ENCODE measurements at places on chromosomes 1 and 21. TPM values are rescaled to one million over a fixed set of nuclear protein-coding genes. Genes with fewer than 3 reads are reported as not detected.

SH2D1B gene
- not detected for total RNA-seq

SLAMF9 gene
- not detected for total RNA-seq

DNA sequence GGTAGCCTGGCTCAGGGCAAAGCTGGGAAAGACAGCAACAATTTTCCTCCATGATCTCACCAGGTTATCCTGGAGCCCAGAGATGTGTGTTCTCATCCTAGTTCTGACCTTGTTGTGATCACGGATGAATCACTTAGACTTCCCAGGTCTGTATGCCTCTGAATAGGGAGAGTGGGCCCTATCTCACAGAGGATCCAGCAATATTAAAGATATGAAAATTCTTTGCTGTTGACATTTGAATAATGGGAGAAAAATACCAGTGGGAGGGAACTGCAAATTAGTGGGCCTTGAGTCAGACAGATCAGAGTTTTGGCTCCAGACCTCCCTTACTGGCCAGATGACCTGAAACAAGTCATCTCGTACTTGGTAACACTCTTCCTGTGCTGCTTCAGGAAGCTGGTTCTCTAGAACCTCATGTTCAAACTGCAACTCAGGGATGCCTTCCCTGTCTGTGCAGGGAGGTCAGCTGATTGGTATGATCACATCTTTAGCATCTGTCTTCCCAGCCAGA, 32.8 kb upstream of the RNF19B start:
- DNase-seq: no peak

GRCh38 chr1:235050911-235051360, 77.7 kb downstream of the TOMM20 start:
- DNase-seq: no peak

DNA sequence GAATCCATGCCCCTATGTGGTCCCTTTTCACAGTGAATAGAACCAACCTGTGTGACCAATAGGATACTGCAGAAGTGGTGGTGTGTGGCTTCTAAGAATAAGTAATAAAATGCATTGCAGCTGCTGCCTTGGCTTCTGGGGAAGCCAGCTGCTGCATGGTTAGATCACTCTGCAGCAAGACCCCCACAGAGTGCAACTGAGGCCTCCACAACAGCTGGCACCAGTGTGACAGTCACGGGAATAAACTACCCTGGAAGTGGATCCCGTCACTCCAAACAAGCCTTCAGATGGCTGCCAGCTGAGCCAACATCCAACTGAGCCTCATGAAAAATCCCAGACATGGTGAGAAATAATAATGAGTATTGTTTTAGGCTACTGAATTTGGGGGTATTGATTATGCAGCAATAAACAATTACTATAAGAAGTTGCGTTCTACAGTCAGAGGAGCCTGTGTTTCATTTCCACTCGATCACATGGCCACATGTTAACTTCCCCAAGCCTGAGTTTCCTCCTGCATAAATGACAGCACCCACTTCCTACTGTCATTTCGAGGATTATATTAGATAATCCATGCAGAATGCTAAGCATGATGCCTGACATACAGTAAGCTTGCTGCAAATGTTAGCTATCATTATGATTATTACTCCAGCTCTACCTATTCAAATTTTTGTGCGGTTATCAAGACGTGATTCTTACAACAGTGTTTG, 20.8 kb upstream of the COG2 start:
- DNase-seq: no peak

DNA sequence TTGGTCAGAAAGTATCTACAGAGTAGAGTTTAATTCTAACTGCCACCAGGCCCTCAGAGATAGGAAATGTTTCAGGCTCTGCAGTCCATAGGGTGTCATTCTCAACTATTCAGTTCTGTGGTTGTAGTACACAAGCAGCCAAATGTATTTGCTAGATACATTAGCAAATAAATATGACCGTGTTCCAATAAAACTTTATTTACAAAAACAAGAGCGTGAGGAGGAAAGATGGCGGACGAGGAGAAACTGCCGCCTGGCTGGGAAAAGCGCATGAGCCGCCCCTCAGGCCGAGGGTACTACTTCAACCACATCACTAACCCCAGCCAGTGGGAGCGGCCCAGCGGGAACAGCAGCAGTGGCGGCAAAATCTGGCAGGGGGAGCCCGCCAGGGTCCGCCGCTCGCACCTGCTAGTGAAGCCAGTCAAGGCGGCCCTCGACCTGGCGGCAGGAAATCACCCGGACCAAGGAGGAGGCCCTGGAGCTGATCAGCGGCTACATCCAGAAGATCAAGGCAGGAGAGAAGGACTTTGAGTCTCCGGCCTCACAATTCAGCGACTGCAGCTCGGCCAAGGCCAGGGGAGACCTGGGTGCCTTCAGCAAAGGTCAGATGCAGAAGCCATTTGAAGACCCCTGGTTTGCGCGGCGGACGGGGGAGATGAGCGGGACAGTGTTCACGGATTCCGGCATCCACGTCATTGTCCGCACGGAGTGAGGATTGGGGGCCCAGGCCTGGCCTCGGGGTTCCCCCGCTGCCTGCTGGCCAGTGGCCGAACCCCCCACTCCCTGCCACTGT, 286.1 kb downstream of the LRRC40 start:
- no peak for DNase-seq

GRCh38 chr1:181989261-181989920, 72.1 kb downstream of the ZNF648 start:
- no peak for DNase-seq

DNA sequence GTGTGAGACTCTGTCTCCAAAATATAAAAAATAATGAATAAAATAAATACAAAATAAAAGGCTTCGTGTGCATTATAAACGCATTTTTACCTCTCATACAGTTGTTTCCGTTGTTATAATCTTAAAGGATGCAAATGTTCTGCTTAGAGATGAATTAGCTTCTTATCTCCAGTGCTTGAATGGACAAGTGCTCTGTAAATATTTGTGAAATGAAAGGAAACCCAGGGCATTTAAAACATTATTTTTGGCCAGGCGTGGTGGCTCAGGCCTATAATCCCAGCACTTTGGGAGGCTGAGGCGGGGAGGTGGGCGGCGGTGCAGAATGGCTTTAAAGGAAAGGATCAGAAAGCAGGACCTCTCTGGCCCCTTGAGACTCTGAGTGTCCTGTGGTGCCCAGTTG, 94.5 kb downstream of the HUNK start:
- DNase-seq: no peak
